CD4-positive, alpha-beta T cell (primary cell): ENCODE measurements at places on chromosomes 12 and 14. TPM values are rescaled to one million over a fixed set of nuclear protein-coding genes. Genes with fewer than 3 reads are reported as not detected.

DNA sequence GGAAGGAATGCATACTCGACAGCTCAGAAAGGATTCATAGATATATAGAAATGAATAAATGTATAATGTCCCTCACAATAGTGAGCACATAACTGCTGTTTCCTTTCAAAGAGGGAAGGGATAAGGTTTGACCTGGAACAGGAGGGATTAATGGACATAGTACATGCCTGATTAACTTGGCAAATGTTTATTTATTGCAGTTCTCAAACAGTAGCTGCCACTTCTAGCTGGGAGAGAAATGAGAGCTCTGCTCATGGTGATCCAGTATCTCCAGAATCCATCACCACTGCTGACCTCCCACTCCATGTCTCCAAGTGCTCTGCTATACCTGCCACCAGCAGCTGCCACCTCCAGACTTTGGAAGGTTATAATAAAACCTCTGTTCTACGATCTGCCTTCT is 108.1 kb downstream of the LRIG3 start:
- DNase-seq, result no peak

The ULK1 gene
- 91.6 TPM for total RNA-seq

The RFX4 gene
- not detected for total RNA-seq

The GPR68 gene
- 2.9 TPM for total RNA-seq

The DNAH10 gene
- total RNA-seq, result 0.17 TPM

DNA sequence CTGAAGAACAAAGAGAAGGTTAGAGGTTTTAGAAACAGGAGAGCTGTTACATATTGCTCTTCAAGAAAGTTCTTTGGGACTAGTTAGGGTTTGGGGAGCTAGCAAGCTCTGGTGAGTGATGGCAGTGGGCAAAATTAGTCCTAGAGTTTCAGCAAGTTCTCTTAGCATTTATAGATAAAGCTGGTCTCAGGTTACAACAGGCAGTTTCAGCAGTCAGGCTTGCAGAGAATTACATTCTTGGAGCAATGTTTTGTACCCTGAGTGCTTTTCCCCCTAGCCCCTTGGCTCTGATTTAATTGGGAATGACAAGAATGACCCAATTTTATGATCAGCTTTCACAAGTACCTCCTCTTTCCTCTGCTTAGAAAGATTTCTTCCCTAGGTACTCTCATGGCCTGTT is 21.4 kb upstream of the EID3 start:
- DNase-seq, result no peak

- peak; percentile 58 for DNase-seq
Observed at GRCh38 chr14:99793213-99794150, at the start of gene EML1. TSS of gene EML1 (plus strand) at chr14:99793413. CDS start at chr14:99793477, 64 bp downstream.

- DNase-seq, result no peak
Observed at GRCh38 chr14:63922696-63923421, 70.1 kb downstream of the SYNE2 start.

DNA sequence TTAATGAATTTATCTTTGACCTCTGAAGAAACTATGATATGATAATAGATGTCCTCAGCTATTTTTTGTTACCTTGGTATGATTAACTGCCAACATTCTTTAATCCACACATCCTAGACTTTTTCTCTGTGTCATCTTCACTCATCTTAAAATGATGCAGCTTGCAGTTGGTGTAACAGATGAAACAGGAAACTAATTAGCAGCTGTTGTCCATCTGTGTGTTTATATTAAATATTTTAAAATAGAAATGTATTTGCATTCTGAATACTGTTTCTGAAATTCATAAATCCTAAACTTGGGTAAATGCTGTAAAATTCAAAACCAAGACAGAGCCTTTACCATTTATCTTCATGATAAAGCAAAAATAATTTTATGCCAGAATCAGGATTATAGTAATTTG is 56.1 kb upstream of the GARIN2 start:
- DNase-seq, result no peak

DNA sequence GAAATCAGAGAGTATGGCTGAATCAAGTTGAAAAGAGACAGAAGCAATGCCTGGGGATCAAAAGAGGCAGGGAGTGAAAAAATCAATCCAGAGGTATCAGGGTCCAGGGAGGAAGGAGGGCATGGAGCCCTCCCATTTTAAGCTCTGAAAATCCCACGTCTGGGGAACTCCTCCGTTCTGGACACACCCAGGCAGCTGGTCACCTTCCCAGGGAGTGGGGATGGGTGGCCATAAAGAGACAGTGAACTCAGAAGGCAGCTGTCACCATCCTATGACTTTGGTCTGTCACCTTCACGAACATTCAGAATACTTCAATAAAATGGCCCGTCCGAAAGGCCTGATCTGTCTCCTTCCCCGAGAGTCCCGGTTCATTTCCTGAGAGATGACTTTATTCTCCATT is 71.6 kb downstream of the MAP1LC3B2 start:
- DNase-seq, result no peak
